Dermis microvascular lymphatic vessel endothelial cell (primary cell): ENCODE measurements at places on chromosomes 3 and 15. TPM values are rescaled to one million over a fixed set of nuclear protein-coding genes. Genes with fewer than 3 reads are reported as not detected.
A peak's percentile ranks its signal among the peaks of the same experiment; 100 is the strongest.

DNA sequence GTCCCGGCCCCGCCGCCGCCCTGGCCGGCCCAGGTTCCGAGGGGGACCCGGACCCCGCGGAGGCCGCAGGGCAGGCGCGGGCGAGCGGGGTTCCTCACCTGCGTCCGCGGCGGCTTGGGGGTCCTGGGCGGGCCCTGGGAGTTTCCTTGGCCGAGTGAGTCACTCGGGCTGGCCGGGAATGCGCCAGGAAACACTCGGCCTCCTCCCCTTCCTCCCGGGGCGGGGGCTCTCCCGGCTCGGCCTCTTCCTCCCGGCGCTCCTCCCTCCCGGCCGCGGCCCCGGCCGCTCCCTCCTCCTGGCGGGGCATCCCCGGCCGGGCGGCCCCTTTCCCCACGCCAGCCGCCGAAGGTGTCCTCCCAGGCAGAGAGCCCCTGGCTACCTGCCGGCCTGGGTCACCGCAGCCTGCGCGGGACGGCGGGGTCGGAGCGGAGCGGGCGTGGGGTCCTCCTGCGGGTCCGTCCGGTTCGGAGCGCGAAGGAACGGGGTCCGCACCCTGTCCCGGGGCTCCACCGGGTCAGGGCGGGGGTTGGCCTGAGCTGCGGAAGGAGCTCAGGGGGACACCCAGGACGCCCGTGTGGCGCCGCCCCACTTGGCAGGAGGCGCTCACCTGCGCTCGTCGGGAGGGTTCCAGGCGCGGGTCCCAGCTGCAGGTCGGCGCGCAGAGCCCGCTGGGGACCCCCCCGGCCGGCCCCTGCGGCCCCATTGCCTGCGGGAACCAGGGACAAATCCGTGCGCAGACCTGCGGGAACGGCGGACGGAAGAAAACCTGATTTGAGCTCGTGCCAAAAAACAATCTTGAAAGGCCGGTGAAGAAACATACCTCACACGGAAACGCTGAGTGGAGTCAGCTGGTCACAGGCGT is at the start of gene CYFIP1:
Gene CYFIP1 (minus strand): TSS at position 180 of the 862 bp plus-strand sequence. CDS start 33,083 bp downstream, outside the sequence.
- DNase-seq, result peak; percentile 64

DNA sequence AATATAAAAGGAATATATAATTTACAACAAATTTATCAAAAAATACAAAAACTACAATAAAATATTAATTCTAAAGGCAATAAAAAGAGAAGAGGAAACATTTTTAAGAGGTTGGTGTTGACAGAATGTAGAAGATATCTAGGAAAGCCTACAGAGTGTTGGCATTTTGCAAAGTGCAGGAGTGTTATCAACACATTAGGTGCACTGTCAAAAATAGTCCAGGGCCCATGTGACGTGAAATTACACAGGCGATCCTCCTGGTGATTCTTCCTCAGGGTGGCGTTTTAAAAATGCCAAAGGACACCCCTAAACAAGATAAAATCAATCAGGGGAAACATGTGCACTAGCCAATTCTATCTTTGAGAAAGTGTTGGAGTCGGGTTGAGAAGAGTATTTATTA is 222.7 kb downstream of the ARPP21 start:
- DNase-seq, result no peak

DNA sequence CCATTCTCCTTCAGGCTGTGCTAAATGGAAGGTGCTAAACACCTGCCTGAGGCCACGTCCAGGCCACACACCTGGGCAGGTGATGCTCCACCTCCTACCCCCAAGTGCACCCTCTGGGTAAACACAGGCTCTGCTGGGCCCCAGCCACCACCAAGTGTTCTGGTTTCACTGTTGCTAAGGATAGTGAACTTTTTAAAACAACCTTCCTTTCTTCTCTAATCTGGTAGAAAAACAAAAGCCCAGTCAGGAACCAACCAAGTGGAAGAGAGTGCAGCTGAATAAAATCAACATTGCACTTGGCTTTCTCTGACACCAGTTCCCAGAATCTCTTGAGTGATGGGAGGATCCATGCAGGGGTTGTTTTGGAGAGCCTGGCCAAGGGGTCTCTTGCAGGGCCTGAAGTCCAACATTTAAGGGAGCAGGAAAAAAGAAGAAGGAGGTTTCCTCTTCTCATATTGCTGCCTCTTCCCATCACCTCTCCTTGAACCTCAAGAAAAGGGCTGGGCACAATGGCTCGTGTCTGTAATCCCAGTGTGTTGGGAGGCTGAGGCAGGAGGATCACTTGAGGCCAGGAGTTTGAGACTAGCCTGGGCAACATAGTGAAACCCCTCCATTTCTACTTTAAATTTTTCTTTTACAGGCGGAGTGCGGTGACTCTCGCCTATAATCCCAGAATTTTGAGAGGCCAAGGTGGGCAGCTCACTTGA is 26.2 kb upstream of the ATP13A3 start:
- no peak for DNase-seq

DNA sequence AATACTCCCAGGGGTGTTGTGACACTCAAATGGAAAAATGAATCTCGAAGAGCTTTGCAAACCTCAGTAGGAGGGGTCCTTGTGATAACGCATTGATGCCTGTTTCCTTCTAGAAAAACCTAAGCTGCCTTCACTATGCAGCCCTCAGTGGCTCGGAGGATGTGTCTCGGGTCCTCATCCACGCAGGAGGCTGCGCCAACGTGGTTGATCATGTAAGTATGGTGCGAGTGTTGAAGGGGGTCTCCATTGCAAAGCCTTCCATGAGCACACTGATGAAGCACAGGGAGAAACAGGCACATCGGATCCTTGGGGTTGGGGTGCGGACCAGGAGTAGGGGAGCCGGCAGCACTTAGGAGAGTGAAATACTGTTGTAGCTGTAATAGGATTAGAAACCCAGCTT is 22.3 kb downstream of the ANKDD1A start:
- no peak for DNase-seq

DNA sequence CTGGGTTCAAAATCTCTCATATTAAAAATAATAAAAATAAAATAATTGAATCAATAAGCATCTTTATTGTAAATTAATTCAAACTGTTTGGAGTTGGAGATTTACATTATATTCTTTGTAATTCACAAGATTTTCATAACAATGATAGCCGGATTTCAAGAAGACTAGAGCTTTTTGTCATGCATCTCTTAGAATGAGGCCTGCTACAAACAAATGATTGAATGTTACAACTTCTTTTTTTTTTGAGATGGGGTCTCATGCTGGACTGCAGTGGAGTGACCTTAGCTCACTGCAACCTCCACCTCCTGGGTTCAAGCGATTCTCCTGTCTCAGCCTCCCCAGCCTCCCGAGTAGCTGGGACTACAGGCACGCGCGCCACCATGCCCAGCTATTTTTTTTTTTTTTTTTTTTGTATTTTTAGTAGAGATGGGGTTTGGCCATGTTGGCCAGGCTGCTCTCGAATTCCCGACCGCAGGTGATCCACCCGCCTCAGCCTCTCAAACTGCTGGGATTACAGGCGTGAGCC is 3.5 kb downstream of the SLTM start:
- no peak for DNase-seq

DNA sequence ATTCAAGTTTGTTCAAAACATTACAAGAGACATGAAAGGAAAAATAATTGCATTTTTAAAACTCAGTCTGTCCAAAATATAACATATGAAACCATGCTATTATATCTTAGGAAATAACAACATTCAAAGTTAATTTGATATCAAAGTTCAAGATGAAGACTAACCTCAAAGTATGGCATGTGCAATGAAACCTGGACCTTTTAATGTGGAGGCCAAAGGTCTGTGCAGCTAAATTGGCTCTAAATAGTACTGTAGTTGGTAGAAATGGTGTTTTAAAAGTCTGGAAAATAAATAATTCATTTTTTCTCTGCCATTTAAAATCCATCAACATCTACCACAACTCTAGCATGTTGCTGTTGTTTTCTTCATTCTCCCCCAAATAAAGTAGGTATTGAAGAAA is 8.7 kb downstream of the GRAMD1C start:
- no peak for DNase-seq

DNA sequence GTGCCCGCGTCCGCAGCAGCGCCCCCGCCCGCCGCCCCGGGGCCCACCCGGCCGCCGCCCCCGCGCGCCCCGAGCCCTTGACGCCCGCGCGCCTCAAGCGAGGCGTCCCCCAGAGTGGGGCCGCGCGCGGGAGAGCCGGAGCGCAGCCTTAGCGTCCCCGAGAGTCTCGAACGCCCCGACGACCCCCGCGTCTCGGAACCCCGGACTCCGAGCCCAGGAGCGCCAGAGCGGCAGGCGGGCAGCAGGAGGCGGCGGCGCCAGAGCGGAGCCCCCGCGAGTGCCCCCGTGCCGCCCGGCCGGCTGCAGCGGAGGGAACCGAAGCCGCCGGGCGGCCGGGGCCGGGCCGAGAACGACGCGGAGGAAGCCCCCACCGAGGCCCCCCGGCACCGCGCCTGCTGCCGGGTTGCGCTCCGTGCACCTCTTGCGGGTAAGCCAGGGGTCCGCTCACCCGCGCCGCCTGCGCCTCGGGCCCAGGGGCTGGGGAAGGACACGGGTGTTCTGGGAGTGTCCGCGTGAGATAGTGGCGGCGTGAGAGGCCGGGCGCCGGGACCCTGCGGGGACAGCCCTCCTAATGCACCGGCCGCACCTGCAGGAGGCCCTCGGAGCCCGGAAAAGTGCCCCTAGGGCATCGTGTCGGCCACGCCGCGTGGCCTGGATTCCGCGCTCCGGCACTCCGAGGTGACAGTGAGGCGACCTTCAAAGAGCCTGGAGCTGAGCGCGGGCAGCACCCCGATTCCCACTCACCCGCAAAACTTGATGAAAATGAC is 52.0 kb upstream of the ULK4 start:
- DNase-seq, result no peak

DNA sequence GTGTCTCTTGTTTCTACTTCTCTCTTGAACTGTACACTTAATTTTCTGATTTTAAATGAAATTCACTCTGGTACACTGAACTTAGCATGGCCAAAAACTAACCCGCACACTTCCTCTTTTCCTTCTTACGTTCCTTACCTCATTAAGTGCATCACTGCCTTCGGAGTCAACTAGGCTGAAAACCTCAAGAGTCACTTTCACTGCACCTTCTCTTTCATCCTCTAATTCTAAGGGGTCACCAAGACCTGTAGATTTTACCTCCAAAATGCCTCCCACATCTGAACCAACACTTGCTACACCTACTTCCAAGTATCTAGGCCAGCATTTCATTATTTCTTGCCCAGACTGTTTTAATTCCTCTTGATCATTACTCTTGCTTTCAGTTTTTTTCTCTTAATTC is 6.6 kb downstream of the CBLB start:
- no peak for DNase-seq

DNA sequence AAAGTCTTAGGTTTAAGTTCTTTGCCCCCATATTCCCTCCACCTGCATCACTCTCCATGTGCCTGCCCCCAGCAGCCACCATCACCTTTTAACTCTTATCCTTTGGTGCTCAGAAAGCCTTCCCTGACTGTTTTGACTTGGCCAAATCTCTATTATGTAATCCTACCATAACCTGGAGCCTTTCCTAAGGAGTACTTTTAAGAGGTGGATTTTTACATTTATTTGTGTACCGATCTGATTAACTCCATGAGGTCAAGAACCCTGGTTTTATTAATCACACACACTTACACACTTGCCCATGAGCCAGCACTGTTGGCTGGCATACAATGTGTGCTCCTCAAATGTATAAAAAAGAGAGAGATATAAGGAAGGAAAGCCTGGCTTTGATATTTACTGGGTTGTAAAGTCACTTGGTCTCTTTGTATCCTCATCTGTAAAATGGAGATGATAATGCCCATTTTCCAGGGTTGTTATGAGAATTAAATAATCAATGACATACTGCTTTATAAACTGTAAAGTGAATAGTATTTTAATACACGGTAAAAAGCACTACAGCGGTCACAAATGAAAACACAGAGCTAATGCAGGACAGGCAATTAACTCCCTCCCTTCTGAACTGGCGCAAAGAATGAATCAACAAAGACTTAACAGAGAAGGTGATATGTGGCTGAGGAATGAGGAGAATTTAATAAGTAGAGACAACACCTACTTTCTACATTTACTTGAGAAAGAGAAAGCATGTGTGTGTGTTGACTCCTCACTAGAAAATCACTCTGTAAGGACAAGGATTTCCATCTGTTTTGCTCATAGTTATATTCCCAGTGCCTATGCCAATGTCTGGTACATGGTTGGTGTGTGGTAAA is 45.4 kb downstream of the ATP13A4 start:
- DNase-seq, result no peak

DNA sequence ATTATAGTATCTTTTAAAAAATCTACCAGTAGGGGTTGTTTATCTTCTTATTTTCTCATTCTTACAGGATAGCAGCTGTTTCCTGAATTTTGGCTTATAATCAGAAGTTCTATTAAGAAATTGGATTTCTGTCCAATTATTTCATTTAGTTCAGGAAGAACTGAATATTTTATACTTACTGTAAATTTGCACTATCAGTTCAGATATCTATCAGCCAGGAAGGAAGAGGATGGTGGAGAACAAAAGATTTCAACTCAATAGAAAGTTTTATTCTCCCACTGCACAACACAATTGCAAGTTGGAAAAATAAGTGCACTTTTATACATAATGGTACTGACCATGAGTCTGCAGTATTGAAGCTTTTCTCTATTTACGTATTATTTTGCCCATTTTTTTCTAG is 400.9 kb downstream of the PLOD2 start:
- no peak for DNase-seq

- DNase-seq, result no peak
These were observed 2.1 kb downstream of the UBA5 start for GRCh38 chr3:132662212-132662611.

GRCh38 chr3:68033867-68034266 is 379.5 kb upstream of the SUCLG2 start:
- DNase-seq, result no peak

DNA sequence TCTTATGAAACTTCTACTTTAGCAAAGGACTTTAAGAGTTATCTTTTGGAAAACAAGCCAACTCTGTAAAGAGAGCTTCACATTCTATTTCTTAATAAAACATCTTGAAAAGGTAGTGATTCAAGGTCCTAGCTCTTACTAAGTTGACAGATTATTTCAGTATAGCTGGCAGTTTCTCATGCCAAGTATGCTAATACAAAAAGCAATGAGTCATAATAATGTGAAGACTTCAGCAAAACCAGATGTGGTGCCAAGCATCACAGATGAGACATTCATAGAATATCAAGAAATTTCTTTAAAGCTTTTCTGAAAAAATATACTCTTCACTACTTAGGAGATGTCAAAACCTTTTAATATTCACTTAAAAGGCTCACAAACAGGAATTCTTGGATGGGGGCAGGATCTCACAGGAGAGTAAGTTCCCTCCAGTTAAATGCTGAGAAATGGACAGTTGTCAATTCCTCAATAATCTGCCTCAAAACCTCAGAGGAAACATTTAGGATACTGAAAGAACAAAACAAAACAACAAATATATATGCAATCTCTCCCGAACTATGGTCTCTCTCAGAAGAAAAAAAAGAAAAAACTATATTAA is 45.6 kb downstream of the DCBLD2 start:
- peak; percentile 84 for DNase-seq

- no peak for DNase-seq
These were observed 290.2 kb upstream of the KCNMB2 start for GRCh38 chr3:178246004-178246403.

The ANKRD34C gene
- not detected in 2 replicates for total RNA-seq

The LINGO1 gene
- total RNA-seq, result 0.13 TPM in 2 replicates

The ACSBG1 gene
- not detected in 2 replicates for total RNA-seq

The UBE3A gene
- 33.6 and 41.8 TPM in 2 replicates for total RNA-seq

The CCK gene
- not detected in 2 replicates for total RNA-seq
